ENCODE measurements at places on chromosomes 2 and 18.

GRCh38 chr2:27170581-27171337 is 22.0 kb downstream of the TCF23 start:
- no peak for DNase-seq

DNA sequence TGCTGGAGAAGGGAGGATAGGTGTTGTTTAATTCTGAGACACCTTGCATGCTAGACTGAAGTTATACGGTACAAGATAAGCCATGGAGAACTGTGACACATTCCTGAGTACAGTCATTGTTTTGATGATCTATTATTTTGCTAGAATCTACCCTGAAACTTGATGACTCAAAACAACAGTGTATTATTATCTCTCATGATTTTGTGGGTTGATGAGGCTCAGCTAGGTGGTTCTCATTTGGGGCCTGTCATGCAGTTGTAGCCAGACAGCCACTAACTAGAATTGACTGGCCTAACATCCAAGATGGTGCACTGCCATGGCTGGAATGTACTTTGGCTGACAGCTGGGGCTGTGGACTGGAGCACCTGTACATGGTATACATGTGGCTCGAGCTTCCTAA is 5.4 kb upstream of the IL1R1 start:
- no peak for DNase-seq

- no peak for DNase-seq
Measured at GRCh38 chr2:151664520-151664919, 69.8 kb downstream of the NEB start.

- no peak for DNase-seq
Measured at GRCh38 chr2:35081001-35081621, 1274.5 kb upstream of the CRIM1 start.

DNA sequence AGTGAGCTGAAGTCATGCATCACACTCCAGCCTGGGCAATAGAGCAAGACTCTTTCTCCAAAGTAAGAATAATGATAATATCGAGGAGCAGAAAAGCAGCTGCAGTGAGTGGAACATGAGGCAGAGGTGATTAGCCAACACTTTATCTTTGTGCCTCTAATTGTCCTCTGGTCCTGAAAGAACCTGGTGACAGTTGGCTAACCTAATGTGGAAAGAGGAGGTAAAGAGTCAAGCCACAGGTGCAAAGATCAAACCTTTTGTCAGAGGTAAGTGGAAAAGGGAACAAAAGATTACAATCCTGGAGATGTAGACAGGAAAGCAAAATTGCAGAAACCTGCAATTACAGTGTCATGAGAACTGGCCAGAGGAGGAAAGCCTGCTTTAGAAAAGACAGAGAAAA is 53.5 kb upstream of the LCLAT1 start:
- no peak for DNase-seq

DNA sequence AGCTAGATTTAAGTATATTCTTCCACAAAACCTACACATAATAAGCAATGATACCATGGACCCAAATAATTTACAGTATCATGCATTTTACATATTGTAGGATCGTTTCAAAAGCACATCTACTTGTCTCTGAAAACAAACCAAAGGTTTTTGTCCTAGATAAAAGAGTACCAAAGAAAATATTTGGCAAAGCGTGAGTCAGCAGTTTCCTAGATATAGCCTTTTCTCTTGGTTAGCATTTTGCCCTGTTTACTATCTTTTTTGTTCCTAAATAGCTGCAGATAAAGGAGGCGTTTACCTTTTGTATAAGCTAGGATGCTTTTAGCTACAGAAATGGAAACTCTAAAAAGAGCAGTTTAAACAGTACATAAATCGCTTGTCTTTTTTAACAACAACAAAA is 305.8 kb upstream of the GULP1 start:
- DNase-seq, result no peak

- DNase-seq, result peak; percentile 68
Measured at GRCh38 chr2:224952936-224953657, 89.2 kb downstream of the DOCK10 start.

DNA sequence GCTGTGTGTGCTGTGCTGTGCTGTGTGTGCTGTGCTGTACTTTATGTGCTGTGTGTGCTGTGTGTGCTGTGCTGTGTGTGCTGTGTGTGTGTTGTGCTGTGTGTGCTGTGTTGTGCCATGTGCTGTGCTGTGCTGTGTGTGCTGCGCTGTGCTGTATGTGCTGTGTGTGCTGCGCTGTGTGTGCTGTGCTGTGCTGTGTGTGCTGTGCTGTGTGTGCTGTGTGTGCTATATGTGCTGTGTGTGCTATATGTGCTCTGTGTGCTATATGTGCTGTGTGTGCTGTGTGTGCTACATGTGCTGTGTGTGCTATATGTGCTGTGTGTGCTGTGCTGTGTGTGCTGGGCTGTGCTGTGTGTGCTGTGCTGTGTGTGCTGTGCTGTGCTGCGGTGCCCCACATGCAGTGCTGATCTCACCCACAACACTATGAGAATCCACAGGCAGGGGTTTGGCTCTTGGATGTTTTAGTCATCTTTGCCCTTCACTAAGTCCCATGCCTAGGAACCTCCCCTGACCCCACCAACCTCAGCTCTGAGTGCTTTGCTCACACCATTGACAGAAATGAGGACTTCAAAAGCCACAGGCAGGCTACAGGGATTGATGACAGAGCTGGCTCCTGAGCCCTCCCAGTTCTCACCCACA is 30.5 kb upstream of the MAL start:
- no peak for DNase-seq

Measured in HL-60 (cell line).